A549 treated with AZD2906 at 1 μM for 4 hours (cell line): ENCODE measurements at places on chromosomes 16 and 17. TPM values are rescaled to one million over a fixed set of nuclear protein-coding genes. Genes with fewer than 3 reads are reported as not detected.

The CCL4 gene
- 0.09 TPM in 1 of 5 replicates, not detected in the others for total RNA-seq

The KRTAP4-8 gene
- total RNA-seq, result not detected in 5 replicates

The BPTF gene
- 38.1 to 47.6 TPM (median 40.0 TPM) in 5 replicates for total RNA-seq

The DUS2 gene
- total RNA-seq, result 16.4 to 17.6 TPM (median 16.9 TPM) in 5 replicates

The ZFP90 gene
- total RNA-seq, result 6.4 to 10.4 TPM (median 8.9 TPM) in 5 replicates

The MEOX1 gene
- total RNA-seq, result not detected in 5 replicates

The TEDC2 gene
- 15.9 to 20.9 TPM (median 18.9 TPM) in 5 replicates for total RNA-seq

The MED31 gene
- total RNA-seq, result 16.1 to 31.2 TPM (median 28.2 TPM) in 5 replicates

The CACNG1 gene
- total RNA-seq, result 0.07 to 0.25 TPM (median 0.17 TPM) in 5 replicates

The ORMDL3 gene
- total RNA-seq, result 31.0 to 41.5 TPM (median 40.0 TPM) in 5 replicates

The NOS2 gene
- total RNA-seq, result 0.22 to 0.34 TPM (median 0.26 TPM) in 5 replicates

The LCMT1 gene
- 36.8 to 41.6 TPM (median 39.3 TPM) in 5 replicates for total RNA-seq

The DUS1L gene
- total RNA-seq, result 73.5 to 153 TPM (median 133 TPM) in 5 replicates

The ITFG1 gene
- 34.7 to 40.9 TPM (median 38.4 TPM) in 5 replicates for total RNA-seq

The CLEC18C gene
- 0.05 to 0.11 TPM (median 0.08 TPM) in 4 of 5 replicates, not detected in the other for total RNA-seq

The CTRB1 gene
- not detected in 5 replicates for total RNA-seq

The ZP2 gene
- total RNA-seq, result not detected in 5 replicates

The C1QL1 gene
- total RNA-seq, result 15.1 to 35.0 TPM (median 30.3 TPM) in 5 replicates

The TAT gene
- total RNA-seq, result 0.03 to 0.15 TPM (median 0.05 TPM) in 4 of 5 replicates, not detected in the other

The CES5A gene
- total RNA-seq, result 0.03 TPM in 1 of 5 replicates, not detected in the others

The HS3ST3B1 gene
- 0.81 to 1.1 TPM (median 1.0 TPM) in 5 replicates for total RNA-seq

The KIF18B gene
- total RNA-seq, result 30.5 to 38.1 TPM (median 36.8 TPM) in 5 replicates
